NCI-H1694 treated with DMSO at 0.1 percent for 48 hours (cell line): ENCODE measurements at places on chromosomes 3 and 15.

- DNase-seq = no peak
Observed at GRCh38 chr3:120637851-120638559, 41.9 kb downstream of the NDUFB4 start.

DNA sequence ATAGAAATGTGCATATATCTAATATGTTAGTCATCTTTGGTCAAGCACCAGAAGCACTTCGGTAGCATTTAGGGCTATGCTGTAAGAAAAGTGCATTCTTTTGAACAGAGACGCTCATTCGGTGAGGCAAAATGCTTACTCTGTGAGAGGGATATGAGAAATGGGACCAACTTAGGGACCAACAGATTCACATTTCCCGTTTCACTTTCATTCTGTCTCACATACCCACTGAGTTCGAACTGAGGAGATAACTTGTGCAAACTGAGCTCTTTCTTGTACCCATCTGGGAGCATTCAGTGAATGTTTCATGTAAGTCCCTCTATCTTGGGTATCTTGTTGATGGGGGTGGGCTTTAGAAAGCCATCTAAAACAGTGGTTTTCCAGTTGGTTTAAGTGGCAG lies 135.3 kb downstream of the FEZF2 start:
- no peak for DNase-seq

DNA sequence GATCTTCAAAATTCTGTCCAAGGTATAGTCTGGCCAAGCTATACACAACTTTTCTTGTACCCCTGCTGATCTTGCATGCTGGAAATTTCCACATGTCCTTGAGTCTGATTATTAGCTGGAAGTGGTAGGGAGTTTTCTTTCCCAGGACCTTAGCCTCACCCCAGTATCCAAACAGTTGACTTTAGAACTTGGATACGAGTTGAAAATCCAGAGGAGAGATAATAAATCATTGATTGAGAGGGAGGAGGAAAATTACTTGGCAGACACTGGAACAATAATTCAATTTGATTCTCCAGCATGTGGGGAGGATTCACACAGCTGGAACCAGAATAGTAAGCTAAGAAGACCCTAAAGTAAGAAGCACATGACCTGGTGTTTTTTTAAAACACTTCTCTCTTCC lies 116.4 kb downstream of the IL5RA start:
- no peak for DNase-seq

DNA sequence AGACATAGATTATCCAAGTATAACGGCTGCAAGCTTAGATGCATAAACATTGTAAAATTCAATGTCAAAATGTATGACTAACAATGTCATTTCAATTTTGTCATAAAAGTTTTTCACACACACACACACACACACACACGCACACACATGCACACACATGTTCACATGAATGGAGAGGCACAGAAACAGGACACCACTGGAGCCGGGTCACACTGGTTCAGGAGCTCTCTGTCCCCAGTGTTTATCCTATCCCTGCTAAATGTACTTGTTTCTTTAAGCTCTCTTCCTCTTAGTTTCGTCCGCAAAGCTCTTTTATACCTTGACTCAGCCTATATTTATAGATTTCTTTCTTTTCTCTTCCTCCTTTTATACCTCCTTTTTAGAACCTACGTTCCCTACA lies 249.9 kb downstream of the CADPS start:
- DNase-seq = no peak

GRCh38 chr3:144875211-144875610 lies 903.6 kb downstream of the DIPK2A start:
- no peak for DNase-seq

DNA sequence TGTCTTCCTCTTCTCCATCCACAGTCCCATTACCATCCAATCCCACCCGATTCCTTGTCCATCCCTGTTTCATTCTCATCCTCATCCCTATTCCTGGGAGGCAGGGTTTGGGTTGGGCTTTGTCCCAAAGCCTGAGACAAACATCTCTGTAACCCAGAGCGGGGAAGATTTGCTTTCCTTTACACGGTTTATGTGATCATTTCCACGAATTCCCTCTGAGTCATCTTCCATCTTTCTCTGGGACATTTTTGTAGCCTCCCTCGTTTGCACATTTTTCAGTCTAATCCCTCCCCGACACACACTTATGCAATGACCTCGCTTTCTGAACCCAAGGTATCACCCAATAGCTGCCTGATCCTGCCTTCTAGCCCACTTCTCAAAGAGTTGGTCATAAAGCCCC lies 22.8 kb downstream of the DUOX2 start:
- no peak for DNase-seq

DNA sequence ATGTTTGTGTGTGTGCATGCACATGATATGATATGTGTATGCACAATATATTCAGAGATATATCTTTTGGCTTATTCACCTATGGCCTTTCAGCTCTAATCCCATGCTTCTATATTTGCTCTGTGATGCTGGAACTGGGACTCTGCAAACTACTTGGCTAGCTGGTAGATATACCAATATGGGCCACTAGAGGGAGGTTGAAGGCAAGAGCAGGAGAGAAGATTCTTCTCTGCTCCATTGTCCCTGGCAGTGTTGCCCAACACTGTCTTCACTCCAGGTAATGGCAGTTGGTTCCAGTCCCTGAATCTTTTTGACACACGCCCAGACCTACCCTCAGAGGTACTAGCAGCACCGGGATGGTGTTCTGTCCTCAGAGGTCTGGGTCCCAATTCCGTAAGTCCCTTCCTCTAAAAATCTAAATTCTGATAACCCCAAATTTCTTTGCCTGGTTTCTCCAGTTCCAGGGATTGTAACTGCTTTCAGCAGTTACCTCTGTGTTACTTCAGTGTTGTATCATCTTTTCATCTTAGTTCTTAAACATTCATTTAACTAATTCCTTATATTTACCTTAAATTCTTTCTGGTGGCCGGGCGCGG lies 44.7 kb downstream of the GTPBP8 start:
- DNase-seq = peak; percentile 58

GRCh38 chr15:39157882-39158281 lies 423.0 kb upstream of the THBS1 start:
- no peak for DNase-seq

DNA sequence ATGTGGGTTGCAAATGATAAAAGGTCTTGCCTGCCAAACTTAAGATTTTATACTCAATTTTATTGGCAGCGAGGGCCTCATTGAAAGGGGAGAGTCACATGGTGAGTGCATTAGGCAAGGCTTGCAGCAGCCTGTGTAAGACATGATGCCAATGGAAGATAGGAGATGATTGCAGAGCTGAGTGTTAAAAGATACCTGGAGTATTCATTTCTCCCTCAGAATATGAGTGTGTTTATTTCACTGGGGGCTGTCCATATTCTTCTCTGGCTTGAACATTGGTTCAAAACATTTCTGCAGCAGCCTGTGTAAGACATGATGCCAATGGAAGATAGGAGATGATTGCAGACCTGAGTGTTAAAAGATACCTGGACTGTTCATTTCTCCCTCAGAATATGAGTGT lies 165.2 kb upstream of the NUDT16 start:
- DNase-seq = no peak

GRCh38 chr3:47019201-47019600 lies 39.7 kb downstream of the NBEAL2 start:
- DNase-seq = no peak

GRCh38 chr3:125109536-125109925 lies 53.7 kb upstream of the HEG1 start:
- DNase-seq = no peak

DNA sequence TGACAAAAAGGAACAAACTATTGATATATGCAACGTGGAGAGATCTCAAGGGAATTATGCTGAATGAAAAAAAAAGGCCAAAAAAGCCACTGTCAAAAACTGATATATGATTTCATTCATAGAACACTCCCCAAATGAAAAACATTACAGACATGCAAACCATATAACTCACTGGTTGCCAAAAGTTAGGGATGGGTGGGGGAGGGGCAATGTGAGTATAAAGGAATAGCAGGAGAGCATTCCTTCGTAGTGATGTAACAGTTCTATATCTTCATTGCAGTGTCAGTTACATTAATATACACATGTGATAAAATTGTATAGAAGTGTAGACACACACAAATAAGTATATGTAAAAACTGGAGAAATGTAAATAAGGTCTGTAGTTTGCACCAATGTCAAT lies 12.2 kb downstream of the GBE1 start:
- no peak for DNase-seq

DNA sequence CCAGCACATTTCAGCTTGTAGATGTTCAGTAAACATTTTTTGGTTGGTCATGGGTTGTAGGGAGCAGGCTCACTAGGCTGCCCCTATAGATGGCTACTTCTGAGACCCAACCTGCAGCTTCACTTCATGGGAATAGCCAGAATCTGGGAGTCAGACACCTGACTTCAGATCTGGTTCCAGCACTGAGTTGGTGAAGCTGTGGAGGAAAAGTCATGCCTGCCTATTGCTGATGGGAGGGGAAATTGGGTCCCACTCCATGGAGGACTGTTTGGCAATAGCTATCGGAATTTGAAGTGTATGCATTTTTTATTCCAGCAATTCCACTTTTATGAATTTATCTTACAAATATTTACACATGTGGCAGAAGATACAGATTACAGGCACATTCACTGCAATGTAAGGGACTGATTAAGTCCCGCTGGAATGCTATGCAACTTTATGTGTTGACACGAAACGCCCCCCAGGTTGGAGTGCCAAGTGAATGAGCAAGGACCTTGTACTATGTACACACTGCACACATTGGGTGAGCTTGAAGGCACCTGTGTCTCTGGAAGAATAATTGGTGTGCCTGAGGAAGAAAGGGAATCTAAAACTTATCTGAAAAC lies 7.8 kb upstream of the CCR1 start:
- no peak for DNase-seq

DNA sequence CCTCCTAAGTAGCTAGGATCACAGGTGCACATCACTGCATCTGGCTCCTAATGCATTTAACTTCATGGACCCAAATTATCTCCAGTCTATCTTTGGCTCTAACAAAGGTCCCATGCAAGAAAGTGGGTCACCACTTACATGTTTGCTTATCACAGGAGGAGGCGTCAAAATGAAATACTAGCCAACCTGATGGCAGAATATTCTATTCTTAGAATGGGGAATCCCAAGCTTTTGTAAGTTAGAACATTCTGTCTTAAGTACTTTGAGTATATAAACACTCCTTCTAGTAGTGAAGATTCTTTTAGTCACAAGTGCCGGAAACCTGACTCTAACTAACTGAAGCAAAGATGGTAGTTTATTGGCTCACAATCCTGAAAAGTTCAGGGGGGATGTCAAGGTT lies 72.0 kb upstream of the ADAMTS9 start:
- no peak for DNase-seq

DNA sequence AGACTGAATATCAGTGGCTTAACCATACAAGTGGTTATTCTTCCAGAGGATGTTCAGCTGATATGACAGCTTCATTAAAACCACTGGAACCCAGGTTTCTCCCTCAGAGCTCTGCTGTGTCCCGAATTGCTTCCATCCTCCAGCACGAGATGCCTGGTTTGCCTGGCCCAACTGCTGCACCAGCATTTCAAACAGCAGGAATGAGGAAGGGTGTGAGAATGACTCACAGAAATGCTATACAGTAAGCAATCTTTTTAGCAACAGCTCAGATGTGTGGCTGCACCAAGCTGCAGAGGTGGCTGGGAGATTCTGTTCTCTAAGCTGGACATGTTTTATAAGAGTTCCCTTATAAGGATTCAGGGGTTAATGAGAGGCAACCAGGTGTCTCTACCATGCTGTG lies 271.0 kb downstream of the GABRG3 start:
- DNase-seq = no peak

GRCh38 chr3:5115506-5116162 lies 6.5 kb upstream of the ARL8B start:
- no peak for DNase-seq

GRCh38 chr15:66389859-66390381 lies 3.2 kb downstream of the MAP2K1 start:
- no peak for DNase-seq

- no peak for DNase-seq
Observed at GRCh38 chr15:82933576-82933975, 18.9 kb downstream of the HOMER2 start.

- DNase-seq = no peak
Observed at GRCh38 chr3:188092648-188093047, 61.3 kb upstream of the LPP start.

DNA sequence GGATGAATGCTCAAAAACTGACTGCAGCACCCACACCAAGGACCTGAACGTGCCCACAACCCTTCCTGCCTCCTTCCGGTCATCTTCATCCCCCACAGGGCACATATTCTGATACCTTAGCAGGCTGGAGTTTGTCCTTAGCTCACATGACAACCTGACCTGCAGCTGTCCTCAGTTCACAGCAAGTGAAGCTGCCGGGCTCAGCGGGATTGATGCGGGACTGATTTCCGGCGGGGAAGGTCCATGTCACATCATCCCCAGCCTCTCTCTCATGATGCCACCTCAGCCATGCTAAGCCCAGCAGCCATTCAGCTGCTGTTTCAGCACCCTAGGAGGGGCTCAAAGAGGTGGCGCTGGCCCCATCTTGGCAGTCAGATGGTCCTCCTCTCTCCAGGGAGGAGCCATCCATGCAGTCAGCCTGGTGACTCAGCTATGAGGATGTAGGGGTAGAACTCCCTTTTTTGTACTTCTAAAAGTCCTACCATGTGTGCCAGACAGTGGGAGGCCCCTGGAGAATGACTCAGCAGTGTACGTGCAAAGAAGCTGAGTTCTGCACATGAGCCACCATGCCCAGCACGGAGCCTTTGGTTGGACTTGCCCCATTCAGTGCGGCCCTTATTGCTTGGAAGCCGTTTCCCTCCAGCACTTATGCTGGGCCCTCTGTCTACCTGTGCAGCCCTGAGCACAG lies 9.5 kb downstream of the CA12 start:
- DNase-seq = no peak

- no peak for DNase-seq
Observed at GRCh38 chr3:143249014-143249413, 129.4 kb downstream of the CHST2 start.

DNA sequence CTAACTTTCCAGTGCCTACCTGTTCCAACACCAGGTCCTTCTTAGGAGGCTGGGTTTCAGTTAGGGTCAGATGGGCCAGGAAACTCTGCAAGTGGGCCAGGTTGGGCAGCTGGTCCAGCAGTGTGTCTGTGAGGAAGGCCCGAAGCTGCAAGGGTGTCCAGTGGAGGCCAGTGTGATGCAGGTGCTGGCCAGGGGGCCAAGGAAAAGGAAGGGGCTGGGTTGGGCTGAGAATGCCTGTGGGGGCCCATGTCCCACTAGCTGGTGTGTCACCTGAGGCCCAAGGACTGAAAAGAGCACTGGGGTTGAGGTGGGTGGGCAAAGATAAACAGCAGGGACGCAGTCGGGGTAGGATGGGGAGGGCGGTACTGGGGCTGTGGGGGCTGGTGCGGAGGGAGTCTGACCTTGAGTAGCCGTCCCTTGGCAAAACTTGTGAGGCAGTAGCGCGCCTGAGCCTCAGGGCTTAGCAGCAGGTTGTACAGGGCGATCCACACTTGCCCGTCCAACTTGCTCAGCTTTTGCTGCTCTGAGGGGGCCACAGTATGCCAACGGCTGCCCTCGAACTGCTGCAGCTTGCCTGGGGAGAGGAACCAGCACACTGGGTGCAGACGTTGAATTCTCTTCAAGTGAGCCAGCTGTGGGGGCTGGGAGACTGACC lies 1.5 kb upstream of the RASSF1 start:
- no peak for DNase-seq
